ENCODE measurements at places on chromosomes 6 and 20. TPM values are rescaled to one million over a fixed set of nuclear protein-coding genes. Genes with fewer than 3 reads are reported as not detected.
A peak's percentile ranks its signal among the peaks of the same experiment; 100 is the strongest.

GRCh38 chr20:13526551-13526950, 112.2 kb downstream of the TASP1 start:
- no peak for DNase-seq

DNA sequence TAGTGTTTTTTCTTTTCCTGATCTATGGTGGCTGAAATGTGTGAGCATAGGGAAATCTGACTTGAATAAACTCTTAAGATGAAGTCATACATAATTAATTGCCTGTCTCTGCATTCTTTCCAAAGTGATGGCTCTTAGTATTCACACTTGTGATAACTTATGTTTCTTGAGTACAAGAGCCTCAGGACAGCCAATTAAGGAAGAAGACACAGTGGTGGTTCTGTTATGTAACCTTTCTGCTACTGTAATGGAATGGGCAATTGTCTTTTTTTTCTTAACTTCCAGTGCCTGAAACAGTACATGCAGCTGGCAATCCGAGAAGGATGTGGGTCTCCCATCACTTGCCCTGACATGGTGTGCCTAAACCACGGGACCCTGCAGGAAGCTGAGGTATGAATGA, 40.1 kb downstream of the RNF144B start:
- no peak for DNase-seq

DNA sequence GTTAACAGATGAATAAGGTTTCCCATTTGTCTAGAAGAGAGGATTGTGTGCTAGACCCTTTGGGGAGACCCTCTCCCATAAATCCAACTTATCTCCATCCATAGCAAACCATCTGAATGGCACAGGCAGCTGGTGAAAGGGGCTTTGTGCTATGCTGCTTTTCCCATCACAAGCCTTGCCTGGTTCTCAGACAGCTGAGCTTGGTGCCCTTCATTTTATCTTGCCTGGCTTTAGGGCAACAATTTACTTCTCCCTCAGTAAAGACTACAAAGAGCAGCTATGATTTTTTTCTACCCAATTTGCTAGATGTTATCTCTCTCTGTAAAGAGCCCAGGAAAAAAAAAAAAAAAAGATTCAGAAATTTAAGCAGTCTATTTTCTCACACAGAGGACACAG, 117.0 kb upstream of the COL21A1 start:
- no peak for DNase-seq

GRCh38 chr20:60107621-60108390, 149.6 kb downstream of the CDH26 start:
- DNase-seq, result no peak

- peak; percentile 17 for DNase-seq
Observed at GRCh38 chr6:74167511-74167910, 471.5 kb downstream of the CD109 start.

- DNase-seq, result no peak
Observed at GRCh38 chr6:144897441-144897921, 612.3 kb downstream of the UTRN start.

DNA sequence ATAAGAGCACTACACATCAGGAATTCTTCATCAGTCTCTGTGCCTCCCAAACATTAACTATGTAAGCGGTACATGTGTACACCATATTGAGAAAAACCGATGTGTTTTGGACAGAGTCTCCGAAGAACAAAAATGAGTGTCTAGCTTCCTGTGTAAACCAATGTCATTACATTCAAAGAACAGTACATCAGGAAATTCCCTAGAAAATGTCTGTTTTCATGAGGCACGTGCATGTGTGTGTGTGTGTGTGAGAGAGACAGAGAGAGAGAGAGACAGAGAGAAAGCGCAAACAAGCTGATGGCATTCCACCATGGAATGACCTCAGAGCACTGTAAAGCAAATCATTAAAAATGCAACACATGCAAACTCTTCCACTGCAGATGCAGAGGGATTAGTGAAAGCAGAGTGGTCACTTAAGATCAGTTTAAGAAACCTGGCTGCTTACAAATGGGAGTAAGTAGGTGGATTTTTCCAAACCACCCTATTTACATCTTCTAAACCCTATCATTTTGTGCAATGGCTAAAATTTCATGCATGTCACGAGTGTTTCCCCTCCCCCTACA, 133.9 kb downstream of the HIVEP2 start:
- no peak for DNase-seq

DNA sequence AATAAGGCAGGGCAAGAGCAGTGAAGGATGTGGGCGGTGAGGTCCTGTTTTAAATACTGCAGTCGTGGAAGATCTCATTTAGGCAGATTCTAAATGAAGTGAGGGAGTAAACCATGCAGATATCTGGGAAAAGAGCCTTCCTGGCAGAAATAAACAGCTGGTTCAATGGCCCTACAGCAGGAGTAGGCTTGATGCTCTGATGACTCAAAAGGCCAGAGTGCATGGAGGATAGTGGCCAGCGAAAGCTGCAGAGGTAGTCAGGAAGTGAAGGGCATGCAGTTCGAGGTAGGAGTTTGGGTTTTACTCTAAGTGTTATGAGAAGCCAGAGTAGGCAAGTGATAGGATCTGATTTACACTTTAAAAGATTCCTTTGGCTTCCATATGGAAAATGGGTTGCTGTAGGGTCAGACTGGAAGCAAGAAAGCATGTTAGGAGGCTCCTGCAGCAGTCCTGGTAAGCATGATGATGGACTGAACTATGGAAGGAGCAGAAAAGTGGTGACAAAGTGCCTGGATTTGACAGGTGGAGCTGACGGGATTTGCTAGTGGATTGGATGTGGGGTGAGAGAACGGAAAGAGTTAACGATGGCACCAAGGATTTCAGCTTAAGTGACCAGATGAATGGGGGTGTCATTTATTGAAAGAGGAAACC, 150.0 kb downstream of the GJA10 start:
- DNase-seq, result no peak

DNA sequence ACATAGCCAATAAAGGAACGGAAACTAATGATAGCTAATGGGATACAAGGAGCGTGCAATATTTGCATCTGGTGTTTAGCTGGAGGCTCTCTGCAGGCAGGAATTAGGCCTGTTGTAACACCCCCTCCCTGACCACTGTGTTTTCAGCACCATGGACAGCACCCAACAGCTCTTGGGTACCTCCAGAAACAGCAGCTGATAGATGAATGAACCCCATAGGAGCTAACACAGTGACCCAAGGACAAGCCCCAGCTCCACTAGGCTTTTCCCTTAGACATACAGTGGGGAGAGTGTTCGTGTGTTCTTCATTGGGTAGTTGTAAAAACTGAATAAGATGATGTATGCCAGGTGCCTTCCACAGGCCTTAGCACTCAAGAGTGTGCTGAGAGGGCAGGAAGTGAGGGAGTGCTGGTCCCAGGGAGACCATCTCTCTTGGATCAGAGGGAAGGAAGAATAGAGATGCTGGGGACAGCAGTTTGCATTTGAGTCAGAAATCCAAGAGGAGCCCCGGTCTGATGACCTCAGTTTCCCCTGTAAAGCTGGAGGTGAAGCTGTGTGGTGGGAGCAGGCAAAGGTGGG, 161.3 kb downstream of the PHACTR3 start:
- no peak for DNase-seq

- DNase-seq, result no peak
Observed at GRCh38 chr6:306641-307061, 14.4 kb downstream of the DUSP22 start.

DNA sequence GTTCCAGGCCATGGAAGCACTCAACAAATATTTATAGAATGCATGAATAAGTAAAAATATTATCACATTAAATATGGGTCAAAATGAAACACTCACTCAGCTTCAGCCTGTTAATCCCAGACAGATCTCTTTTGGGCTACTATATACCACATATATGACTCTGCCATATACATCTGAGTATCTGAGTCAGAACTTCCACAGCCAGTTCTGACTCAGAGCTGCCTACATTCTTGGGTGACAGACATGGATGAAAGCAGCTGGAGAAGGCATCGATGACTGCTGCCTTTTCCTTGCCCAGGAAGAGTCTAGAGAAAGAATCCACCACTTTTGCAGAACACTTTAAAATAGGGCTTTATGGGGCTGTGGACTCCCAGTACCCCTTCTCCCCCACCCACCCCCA, 11.5 kb upstream of the PDYN start:
- DNase-seq, result no peak

DNA sequence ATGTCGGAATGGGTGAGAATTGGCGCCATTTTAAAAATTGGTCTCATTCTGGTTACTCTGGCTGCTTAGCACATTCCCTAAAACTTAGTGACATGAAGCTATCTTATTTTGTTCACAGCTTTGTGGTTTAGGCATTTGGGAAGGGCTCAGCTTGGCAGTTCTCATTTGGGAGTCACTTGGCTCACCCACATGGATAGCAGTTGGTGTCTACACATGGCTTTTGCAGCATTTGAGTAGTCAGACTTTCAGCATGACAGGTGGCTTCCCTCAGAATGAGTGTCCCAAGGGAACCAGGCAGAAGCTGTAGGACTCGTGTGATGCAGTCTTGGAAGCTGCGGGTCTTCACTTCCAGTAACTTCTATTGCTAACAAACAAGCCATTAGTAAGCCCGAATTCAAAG, 64.6 kb downstream of the UST start:
- DNase-seq, result no peak

DNA sequence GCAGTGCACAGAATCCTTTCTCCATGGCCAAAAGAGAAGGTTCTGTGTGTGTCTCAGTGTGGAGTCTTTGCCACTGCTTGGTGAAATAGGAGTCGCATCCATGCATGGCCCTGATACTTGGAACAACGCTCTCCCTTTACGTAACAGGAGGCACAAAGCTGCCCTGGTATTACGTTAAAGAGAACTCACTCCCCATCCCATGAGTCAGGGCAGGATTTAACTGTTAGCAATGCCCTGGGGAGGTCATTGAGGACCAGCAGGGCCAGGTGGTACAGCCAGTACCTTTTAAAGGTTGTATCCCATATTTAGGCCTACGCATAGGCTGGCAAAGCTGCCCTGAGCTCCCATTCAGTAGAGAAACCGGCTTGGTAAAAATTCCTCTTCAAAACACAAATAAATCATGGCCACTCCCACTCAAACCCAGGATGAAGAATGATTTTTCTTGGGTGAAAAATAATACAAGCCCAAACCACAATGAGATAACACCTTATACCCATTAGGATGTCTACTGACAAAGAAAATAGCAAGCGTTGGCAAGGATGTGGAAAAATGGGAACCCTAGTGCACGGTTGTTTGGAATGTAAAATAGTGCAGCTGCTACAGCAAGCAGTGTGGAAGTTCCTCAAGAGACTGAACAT, 37.1 kb downstream of the MYLK4 start:
- no peak for DNase-seq

GRCh38 chr6:155186052-155186658, 77.7 kb upstream of the CLDN20 start:
- DNase-seq, result no peak

DNA sequence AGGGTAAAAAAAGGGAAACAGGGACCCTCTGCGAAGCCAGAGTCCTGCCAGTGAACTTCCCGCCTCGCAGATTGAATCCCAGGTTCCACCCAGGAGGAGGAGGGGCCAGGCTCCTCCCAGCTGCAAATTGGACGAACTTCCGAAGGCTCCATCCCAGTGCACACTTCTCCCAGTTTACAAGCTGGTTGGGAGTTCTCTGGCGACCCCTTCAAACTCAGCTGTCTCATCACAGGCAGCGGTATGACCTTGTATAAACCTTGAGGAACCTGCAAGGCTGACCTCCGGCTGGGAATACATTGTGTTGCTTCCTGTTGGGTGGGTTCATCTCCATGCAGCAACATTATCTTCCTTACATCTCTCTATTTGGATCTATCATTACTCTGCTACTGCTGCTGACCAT, 962.7 kb downstream of the GRIK2 start:
- no peak for DNase-seq

- DNase-seq, result no peak
Observed at GRCh38 chr20:48850977-48851299, 23.1 kb upstream of the PREX1 start.

DNA sequence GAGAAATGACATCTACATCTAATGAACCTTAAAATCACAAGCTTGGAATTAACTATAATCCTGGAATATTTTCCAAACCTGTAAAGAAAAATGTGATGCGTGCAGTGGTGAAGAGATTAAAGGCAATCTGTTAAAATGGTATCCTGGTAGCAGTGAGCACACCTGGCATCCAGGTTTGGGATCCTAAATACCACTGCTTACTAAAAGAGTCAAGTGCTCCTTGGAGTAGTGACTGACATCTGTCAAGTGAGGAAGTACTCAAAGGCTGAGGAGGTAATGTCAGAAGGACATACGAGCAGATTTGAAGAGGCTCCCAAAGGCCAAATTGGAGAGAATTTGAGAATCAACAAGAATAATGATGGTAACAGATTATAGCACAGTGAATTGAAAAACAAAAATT, 32.8 kb downstream of the PCMT1 start:
- DNase-seq, result no peak

- DNase-seq, result no peak
Observed at GRCh38 chr6:124536157-124536841, 425.9 kb upstream of the RNF217 start.

GRCh38 chr20:54284928-54285704, 77.2 kb downstream of the PFDN4 start:
- DNase-seq, result no peak

- no peak for DNase-seq
Observed at GRCh38 chr6:9173229-9173628, 737.9 kb upstream of the SLC35B3 start.

- no peak for DNase-seq
Observed at GRCh38 chr6:1346101-1346500, 34.2 kb downstream of the FOXQ1 start.

DNA sequence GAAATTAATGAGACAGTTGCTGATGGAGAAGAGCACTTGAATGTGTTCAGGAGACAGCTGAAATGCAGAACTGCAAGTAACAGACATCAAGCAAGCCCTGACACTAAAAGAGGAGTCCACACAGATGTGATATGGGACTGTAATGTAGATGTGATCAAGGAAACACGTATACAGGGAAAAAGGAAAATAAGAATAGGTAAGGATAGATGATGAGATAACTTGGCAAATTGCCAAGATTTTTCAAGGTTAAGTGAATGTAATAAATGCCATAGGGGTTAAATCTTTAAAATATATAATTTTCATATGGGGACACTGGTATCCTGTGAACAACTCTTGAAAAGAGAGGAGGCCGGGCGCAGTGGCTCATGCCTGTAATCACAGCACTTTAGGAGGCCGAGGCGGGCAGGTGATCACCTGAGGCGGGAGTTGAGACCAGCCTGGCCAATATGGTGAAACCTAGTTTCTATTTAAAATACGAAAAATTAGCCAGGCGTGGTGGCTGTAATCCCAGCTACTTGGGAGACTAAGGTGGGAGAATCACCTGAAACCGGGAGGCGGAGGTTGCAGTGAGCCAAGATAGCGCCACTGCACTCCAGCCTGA, 7.2 kb upstream of the SNX14 start:
- no peak for DNase-seq

- DNase-seq, result no peak
Observed at GRCh38 chr6:25050356-25050755, 114.6 kb upstream of the RIPOR2 start.

PRICKLE4 gene
- total RNA-seq, result 2.1 TPM

SAPCD1 gene
- 0.71 TPM for total RNA-seq

RPS6KA2 gene
- total RNA-seq, result 59.6 TPM

SLC35A1 gene
- total RNA-seq, result 12.6 TPM

SMIM13 gene
- 11.3 TPM for total RNA-seq

MYL9 gene
- 1,946 TPM for total RNA-seq

MYO6 gene
- 6.5 TPM for total RNA-seq

MTHFD1L gene
- 4.8 TPM for total RNA-seq

VGLL2 gene
- total RNA-seq, result 1.7 TPM

PLTP gene
- total RNA-seq, result 86.4 TPM

SIRT5 gene
- total RNA-seq, result 37.6 TPM

BPIFA1 gene
- not detected for total RNA-seq

MYB gene
- 0.24 TPM for total RNA-seq

PSMB1 gene
- 140 TPM for total RNA-seq

CRNKL1 gene
- total RNA-seq, result 12.8 TPM

ZSCAN16 gene
- total RNA-seq, result 2.4 TPM

DEFB113 gene
- total RNA-seq, result not detected

Measured in left cardiac atrium (tissue), 4 donors.